Activated T-cell treated with anti-CD3 and anti-CD28 coated beads for 1 hour (primary cell): ENCODE measurements at places on chromosomes 1 and 21.

DNA sequence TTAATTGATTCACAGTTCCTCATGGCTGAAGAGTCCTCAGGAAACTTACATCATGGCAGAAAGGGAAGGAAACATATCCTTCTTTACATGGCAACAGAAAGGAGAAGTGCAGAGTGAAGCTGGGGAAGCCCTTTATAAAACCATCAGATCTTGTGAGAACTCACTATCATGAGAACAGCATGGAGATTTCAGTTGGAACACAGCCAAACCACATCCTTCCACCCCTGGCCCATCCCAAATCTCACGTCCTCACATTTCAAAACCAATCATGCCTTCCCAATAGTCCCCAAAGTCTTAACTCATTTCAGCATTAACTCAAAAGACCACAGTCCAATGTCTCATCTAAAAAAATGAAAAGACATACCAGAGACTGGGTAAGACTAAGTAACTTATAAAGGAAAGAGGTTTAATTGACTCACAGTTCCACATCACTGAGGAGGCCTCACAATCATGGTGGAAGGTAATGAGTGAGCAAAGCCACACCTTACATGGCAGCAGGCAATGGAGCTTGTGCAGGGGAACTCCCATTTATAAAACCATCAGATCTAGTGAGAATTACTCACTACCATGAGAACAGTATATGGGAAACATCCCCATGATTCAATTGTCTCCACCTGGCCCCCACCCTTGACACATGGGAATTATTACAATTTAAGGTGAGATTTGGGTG, 105.2 kb downstream of the MRPL39 start:
- DNase-seq, result no peak

GRCh38 chr21:41507521-41508414, at the start of gene TMPRSS2:
Gene TMPRSS2 (minus strand): TSS chr21:41508158. CDS start chr21:41498133, 10,025 bp downstream.
- no peak for DNase-seq

- no peak for DNase-seq
Observed at GRCh38 chr1:214216021-214216420, 64.9 kb upstream of the SMYD2 start.

- no peak for DNase-seq
Observed at GRCh38 chr1:85151446-85151845, 49.4 kb downstream of the SYDE2 start.

DNA sequence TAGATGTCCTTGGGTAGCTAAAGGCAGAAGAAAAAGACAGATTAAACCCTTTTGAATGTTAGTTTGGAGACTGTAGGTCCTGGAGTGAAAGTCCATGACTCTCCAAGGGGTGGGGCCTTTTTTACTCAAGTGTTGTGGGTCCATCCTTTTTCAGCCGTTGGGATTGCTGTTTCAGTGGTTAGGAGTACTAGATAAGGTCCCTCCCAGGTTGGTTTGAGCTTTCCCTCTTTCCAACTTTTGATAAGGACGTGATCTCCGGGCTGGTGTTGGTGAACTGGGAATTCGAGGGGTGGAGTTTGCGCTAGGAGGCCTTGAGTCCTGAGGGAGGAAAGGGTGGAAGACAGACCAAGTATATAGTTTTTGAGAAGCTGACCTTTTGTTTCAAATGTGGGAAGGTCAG, 5.2 kb upstream of the IPP start:
- DNase-seq, result no peak

- DNase-seq, result no peak
Observed at GRCh38 chr1:9028921-9029705, 2.9 kb upstream of the SLC2A7 start.

DNA sequence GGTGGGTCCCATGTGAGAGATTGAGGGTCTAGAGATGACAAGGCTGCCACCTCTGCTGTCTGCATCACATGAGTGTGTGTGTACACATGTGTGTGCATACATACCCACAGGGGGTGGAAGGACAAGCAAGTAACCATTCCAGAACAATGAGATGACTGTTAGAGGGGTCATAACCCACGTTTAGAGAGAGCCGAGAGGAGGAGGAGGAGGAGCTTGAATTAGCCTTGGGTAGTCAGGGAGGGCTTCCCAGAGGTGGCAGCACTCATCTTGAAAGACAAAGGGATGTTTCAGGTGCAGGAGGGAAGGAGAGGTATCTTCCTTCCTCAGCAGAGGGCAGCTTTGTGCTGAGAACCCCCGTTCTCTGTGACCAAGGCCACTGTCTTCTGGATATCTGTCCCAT, 21.3 kb downstream of the TNFRSF1B start:
- no peak for DNase-seq

DNA sequence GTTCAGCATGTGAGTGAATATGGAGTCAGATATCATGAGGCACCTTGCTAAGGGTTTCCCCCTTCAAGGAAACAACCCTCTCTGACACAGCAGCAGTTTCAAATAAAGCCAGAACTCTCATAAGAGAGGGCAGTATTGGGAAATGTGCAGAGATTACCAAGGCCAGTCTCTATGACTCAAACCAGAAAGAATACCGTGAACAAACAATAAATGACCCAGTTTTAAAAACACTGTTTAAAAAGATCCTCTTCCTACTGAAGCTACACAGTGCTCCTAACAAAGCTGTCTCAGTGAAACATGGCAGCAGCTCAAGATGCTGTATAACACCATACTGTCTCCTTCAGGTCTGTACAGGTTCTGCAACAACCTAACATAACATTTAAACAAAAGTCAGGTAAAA, 102.6 kb downstream of the KIAA0319L start:
- DNase-seq, result no peak

DNA sequence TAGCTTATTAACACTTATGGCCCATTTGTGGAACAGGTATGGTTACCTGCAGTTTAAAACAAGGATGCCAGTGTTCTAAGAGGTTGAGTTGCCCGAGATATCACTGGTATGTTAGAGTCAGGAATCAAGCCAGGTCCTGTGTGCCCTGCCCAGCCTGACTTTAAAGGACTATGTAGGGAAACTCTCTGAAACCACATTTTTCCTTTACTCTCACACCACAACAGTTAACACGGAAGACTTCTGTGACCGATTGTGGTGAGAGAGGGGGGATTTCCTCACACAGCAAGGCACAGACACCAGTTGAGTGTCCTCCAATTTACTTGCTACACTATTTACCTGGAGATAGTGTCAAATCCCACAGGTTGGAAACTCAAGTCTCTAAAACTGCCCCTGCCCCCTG, 47.8 kb downstream of the UCK2 start:
- DNase-seq, result no peak

DNA sequence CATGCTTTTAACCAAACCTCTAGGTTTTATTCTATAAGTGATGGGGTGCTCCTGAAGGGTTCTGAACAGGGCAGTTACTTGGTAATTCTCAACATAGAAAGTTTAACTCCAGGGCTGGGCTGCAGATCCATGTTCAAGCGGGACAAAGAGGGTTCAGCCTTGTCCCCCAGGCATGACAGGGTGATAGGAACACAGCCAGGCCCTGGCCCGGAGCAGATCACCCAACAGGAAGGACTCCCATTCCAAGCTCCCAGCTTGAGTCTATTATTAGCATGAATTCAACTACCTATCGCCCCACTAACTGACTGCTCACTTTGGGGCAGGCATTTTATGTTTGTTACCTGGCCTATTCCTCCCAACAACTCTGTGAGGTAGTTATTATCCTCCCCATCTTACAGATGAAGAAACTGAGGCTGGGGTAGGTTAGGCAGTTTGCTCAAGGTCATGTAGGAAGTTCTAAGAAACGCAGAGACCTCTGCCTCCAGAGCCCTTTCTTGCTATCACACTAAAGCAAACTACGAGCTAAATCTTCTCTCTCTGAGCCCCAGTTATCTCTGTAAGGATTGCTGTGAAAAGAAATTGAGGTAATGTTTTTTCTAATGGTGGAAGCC, 14.5 kb downstream of the ASAP3 start:
- no peak for DNase-seq

- no peak for DNase-seq
Observed at GRCh38 chr1:190478149-190479049, 735 bp upstream of the BRINP3 start.

DNA sequence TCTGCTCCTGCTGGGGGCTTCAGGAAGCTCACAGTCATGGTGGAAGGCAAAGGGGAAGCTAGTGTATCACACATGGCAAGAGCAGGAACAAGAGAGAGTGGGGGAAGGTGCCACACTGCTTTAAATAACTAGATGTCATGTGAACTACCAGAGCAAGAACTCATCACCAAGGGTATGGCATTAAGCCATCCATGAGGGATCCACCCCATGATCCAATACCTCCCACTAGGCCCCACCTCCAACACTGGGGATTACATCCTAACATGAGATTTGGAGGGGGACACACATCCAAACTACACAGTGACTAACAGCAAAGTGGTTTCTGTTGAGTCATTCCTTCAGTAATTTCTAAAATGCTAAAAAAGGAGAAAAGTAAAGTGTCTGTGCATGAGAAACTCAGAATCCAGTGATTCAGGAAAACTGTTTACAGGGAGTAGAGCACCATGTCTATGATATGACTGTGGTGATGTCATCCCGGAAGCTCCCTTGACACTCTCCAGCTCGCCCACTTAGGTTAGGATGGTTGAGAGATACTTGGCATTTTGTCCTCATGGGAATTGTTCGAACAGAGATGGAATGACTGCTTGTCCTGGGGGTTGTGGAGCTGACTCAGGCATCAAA, 50.3 kb downstream of the CHD1L start:
- DNase-seq, result no peak

DNA sequence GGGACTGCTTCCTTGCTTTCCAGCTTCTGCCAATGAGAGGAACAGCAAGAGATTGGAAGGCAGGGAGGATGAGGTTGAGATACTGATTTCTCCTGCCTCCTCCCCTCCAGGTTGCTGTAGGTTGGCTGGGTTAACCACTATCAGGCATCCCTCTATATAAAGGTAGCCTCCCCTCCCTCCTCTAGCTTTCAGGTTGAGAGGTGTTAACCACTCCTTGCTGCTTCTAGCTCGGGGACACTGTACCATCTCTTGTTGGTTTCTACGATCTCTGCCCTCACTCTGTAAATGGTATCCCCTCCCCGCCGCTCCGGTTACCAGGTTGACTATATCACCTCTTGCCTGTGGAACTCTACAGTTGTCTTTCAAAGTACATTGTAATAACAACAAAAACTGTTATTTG, 16.7 kb downstream of the LPAR3 start:
- no peak for DNase-seq

- no peak for DNase-seq
Observed at GRCh38 chr1:100287162-100287561, 21.1 kb downstream of the RTCA start.

DNA sequence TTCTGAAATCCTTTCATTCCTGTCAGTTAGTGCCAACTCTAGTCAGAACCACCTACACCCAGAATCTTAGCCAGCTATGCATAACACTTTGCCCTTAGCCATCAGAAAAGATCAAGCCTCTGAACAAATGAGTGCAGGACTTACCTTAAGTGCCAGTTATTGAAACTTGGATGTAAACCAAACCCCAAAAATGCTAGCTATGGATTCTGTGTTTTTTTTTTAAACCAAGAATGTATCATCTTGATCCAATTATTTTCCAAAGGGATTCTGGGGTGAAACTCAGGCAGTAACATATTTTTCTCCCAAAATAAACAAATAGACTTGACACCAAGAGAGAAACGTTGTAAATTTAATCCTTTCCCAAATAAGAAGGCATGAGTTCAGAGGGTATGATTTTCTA, 538.6 kb upstream of the ADAMTS5 start:
- no peak for DNase-seq

DNA sequence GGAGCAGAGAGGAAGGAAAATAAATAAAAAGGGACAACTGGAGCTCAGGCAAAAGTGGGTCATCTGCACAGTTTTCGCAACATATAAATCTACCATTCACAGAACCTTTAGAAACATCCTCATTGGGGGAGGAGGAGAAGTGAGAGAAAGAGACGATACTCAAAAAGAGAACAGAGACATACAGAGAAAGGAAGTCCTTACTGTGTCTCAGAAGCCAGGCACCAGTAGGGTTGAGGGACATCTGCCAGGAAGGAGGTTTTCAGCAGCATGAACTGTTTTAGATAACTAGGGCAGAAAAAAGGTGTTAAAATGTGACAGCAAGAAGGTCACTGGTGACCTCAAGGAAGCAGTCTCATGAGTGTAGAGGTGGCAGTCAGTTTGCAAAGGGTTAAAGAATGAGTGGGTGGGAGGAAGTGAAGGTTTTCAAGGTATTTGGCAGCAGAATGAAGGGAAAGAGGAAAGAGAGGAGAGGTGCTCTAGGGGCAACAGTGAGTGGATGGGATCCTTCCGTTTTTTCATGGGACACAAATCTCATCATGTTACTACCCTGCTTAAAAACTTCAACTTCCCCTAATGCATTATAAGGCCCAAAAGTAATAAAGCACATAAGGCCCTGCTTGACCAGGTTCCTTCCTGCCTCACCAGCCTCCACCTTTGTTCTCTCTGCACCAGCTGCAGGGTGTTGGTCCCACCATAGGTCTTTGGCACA, 9.5 kb downstream of the JAK1 start:
- no peak for DNase-seq

GRCh38 chr1:207826557-207827487, 75.0 kb downstream of the CD46 start:
- no peak for DNase-seq

DNA sequence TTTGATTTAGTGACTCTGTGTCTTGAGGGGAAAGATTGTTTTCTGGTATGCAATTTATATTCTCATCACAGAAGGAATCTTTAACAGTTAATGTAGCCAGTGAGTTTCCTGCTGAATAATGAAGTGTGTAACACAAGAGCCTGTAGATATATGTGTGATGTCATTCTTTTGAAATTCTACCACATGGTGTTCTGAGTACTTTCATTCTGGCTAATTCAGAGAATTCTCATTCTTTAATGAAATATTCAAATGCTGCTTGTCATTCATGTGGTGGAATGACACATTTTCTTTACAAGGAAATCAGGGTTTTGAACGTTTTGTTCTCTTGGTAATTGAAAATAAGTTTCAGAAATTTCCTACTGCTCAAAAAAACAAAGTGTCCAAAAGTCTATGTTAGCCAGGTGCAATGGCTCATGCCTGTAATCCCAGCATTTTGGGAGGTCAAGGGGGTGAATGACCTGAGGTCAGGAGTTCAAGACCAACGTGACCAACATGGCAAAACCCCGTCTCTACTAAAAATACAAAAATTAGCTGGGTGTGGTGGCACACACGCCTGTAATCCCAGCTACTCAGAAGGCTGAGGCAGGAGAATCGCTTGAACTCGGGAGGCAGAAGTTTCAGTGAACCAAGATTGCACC, 79.6 kb downstream of the MAP3K21 start:
- no peak for DNase-seq

DNA sequence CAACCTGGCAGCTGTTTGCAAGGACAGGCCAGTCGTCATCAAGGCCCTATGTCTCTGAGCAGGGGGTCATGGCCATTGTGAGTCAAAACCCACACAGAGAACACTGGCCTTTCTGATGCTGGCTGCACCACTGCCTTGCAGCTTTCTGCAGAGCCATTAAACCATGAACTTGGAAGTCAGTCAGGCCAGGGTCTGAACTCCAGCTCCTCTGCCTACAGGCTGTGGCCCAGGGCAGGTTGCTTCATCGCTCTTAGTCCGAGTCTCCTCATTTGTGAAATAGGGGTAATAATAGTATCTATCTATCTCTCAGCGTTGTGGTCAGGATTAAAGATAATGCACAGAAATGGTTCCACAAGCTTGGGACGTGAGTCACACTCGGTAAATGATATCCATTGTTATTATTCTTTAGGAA, 35.8 kb upstream of the HIVEP3 start:
- no peak for DNase-seq
